T-cell (primary cell): ENCODE measurements at places on chromosomes 5 and 9. TPM values are rescaled to one million over a fixed set of nuclear protein-coding genes. Genes with fewer than 3 reads are reported as not detected.

Gene MINAR2
- total RNA-seq: not detected

GRCh38 chr5:134787692-134788091, 29.1 kb downstream of the DDX46 start:
- no peak for DNase-seq

DNA sequence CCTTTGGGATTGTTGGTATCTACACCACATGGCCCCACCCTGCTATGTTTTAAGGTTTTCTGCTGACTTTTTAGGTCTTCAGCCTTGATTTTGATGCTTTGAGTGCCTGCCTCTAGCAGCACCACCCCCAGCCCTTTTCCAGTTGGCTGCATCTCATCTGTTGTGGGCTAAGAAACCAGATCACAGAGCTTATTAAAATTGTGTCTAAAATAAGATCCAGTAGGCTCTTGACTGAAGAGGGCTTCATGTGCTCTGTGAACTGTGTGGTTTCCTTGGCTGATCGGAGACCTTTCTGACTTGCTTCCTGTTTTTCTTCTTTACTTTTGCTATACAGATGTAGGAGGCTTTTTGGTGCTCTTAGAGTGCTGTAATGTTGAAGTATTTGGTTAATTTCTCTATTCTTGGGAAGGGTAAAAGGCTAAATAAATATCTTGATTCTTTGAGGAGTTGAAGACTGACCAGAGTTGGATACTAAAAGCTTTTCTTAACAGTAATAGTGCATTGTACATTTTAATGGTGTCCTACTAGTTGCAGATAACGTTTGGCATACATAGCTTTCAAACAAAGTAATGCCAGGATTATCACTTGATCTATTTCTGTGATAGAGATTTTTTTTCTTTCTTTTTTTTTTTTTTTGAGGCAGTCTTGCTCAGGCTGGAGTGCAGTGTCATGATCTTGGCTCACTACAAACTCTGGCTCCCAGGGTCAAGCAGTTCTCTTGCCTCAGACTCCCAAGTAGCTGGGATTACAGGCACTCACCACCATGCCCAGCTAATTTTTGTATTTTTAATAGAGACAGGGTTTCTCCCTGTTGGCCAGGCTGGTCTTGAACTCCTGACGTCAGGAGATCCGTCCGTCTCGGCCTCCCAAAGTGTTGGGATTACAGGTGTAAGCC, 4.5 kb downstream of the UBE2D2 start:
- DNase-seq: peak; percentile 65

Gene SHISAL2B
- not detected for total RNA-seq

DNA sequence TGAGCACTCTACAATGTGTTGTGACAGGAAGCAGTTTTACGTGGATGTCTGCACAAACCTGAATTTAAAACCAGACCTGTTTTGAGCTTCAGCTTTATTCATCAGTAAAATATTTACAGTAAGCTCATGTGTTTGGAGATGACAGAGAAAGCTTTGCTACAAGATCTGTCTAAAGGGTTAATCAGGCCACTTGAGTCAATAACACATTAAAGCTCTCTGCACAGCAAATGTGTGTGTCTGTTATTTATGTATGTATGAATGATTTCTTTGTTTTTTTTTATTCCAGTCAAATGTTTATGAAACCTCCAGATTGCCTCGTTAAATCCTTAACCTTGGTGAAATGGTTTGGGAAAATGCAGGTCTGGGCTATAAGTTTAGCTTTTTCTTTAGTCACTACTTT, 77.3 kb upstream of the SREK1 start:
- DNase-seq: no peak

- no peak for DNase-seq
Observed at GRCh38 chr9:94981723-94982090, 255.2 kb downstream of the AOPEP start.

Gene NDUFS6
- total RNA-seq: 16.7 TPM

Gene PRRT1B
- total RNA-seq: not detected

Gene LOX
- total RNA-seq: 0.88 TPM

DNA sequence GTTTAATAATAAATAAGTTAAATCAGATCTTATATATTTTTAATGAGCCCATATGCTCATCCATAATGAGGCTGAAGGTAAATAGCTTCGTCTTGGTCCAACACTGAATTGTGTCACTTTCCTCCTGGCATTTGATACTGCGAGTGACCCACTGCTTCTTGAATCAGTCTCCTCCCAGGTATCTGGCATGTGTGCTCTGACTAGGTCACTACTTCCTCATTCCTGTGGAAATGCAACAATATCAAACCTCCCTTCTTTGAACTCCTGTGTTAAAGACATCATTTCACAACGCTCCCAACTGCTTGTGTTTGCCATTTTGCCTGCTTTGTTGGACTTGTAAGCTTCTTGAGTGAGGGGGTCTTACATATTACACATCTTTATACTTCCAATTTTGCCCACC, 157.7 kb downstream of the SLC24A2 start:
- no peak for DNase-seq

- DNase-seq: no peak
Observed at GRCh38 chr5:1860949-1861348, 21.8 kb downstream of the IRX4 start.

- no peak for DNase-seq
Observed at GRCh38 chr9:115810166-115810565, 343.4 kb upstream of the PAPPA start.

- no peak for DNase-seq
Observed at GRCh38 chr9:16964228-16964627, 93.8 kb upstream of the BNC2 start.

DNA sequence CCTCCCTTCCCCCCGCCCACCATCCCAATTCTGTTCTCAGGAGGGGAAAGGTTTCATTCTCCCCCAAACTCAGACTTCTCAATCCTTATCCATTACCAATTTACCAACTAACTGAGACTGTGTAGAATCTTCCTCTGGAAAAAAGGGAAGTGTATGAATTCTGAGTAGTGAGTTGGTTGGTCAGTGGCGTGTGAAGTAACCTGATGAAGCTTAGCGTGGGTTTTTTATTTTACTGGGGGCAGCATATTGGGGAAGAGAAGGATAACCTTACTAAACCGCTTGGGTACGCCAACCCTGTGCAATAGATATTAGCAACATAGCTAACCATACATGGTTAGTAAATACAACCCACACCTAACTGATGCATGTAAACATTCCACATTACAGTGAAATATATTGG, 1.1 kb upstream of the DNAJC21 start:
- DNase-seq: no peak

- peak; percentile 63 for DNase-seq
Observed at GRCh38 chr5:139273572-139274289, 19.8 kb upstream of the MATR3 start.

Gene TENT4A
- 45.6 TPM for total RNA-seq

Gene SGCD
- total RNA-seq: 2.4 TPM

DNA sequence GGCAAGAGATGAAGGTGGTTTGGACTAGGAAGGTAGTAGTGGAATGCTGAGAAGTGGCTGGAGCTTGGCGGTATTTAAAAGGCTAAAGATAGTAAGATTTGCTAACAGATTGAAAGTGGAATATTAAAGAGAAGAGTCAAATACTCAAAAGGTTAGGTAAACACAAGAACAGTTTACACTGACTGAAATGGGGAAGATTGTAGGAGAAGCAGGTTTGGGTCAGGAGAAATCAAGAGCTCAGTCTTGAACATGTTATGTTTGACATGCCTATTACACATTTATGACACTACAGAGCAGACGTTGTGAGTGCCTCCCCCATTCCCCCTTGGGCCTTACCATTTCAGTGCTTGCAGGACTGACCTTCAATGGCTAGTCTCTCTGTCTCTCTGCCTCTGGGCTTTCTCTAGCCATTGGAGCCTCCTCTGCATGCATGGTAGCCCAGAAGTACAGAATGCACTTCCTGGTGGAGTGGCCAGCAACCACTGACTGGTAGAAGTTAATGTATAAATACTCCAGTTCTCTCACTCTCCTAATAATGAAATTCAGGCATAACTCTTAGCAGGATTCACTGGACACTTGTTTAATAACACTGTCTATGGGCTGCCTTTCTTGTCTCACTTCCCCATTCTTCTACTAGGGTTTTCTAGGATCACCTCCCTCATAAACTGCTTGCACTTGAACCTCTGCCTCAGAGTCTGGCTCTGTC, 56.8 kb downstream of the HMGCS1 start:
- no peak for DNase-seq

Gene CDKN2B
- total RNA-seq: 2.4 TPM

GRCh38 chr5:116765441-116765840, 190.8 kb upstream of the SEMA6A start:
- no peak for DNase-seq

Gene FBP2
- not detected for total RNA-seq

DNA sequence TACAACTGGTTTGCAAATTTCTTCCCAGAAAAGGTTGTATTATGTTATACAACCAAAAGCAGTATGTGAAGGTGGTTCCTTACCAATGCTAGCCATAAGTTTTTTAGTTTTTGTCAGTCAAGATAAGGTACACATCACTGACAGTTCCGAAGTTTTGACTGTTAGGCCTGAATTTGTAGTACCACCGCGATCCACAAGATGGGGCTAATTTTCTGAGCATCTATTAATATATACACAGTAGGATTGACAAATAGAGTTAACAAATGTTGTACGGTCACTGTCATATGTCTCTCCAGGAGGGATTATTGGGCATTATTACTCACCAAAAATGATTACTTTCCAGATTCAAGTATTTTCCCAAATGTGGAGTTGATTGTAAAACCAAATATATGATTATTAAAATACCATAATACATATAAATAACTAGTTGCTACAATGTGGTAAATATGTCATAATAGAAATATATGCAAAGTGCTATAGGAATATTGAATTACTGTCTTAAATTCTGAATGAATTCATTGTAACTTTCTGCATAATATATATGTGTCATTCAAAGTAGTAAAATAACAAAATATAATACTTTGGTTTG, 28.4 kb upstream of the LRRC19 start:
- DNase-seq: peak; percentile 27

- DNase-seq: no peak
Observed at GRCh38 chr5:176565760-176566288, 16.7 kb downstream of the CDHR2 start.

GRCh38 chr5:52624291-52624690, 163.4 kb upstream of the ITGA1 start:
- DNase-seq: no peak

Gene N4BP3
- 7.7 TPM for total RNA-seq

DNA sequence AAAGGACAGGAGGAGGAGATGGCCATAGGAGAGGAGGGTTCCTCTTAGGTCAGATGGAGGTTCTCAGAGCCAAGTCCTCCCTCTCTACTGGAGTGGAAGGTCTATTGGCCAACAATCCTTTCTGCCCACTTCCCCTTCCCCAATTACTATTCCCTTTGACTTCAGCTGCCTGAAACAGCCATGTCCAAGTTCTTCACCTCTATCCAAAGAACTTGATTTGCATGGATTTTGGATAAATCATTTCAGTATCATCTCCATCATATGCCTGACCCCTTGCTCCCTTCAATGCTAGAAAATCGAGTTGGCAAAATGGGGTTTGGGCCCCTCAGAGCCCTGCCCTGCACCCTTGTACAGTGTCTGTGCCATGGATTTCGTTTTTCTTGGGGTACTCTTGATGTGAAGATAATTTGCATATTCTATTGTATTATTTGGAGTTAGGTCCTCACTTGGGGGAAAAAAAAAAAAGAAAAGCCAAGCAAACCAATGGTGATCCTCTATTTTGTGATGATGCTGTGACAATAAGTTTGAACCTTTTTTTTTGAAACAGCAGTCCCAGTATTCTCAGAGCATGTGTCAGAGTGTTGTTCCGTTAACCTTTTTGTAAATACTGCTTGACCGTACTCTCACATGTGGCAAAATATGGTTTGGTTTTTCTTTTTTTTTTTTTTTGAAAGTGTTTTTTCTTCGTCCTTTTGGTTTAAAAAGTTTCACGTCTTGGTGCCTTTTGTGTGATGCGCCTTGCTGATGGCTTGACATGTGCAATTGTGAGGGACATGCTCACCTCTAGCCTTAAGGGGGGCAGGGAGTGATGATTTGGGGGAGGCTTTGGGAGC, 3.1 kb downstream of the EGR1 start:
- DNase-seq: no peak
